WTC11 (cell line): ENCODE measurements at places on chromosomes 12 and 14. TPM values are rescaled to one million over a fixed set of nuclear protein-coding genes. Genes with fewer than 3 reads are reported as not detected.

- DNase-seq = no peak
These were observed 268.7 kb downstream of the AKAP6 start for GRCh38 chr14:32597771-32598170.

- DNase-seq = no peak
These were observed 60.8 kb upstream of the ATP2B1 start for GRCh38 chr12:89769483-89769818.

Gene PAPLN
- total RNA-seq = 9.3 to 16.3 TPM (median 14.8 TPM) in 3 replicates

DNA sequence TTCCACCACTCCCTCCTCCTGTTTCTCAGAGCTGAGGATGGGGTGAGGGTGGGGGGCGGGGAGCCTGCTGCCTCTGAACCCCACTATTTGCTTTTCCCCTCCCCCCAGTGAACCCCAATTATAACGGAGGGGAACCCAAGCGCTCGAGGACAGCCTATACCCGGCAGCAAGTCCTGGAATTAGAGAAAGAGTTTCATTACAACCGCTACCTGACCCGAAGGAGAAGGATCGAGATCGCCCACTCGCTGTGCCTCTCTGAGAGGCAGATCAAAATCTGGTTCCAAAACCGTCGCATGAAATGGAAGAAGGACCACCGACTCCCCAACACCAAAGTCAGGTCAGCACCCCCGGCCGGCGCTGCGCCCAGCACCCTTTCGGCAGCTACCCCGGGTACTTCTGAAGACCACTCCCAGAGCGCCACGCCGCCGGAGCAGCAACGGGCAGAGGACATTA is 1.1 kb downstream of the HOXC4 start:
- DNase-seq = no peak

Gene CLEC6A
- 0.11 to 0.20 TPM in 2 of 3 replicates, not detected in the other for total RNA-seq

Gene PTCSC3
- not detected in 3 replicates for total RNA-seq

Gene CLEC1B
- total RNA-seq = not detected in 3 replicates

GRCh38 chr12:63822352-63822751 is 22.1 kb upstream of the SRGAP1 start:
- no peak for DNase-seq

DNA sequence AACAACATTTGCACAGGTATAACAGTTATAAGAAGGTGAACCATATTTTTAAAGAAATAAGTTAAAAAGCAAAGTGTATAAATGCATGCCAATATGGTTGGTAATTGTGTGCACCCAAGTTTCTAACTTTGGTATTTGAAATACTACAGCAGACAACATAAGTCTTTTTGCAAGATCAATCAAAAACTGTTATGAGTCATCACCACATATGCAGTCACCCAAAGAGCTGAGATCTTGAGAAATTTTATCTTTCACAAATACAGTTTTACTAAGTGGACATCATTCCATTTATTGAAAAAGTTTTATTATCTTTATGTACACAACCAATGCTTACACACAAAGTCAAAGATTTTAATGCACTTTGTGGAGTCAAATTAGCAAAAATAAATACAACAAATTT is 7.0 kb upstream of the ACSS3 start:
- DNase-seq = no peak

Gene TBC1D30
- 2.0 to 3.6 TPM (median 2.3 TPM) in 3 replicates for total RNA-seq

Gene ERP29
- total RNA-seq = 162 to 171 TPM (median 168 TPM) in 3 replicates

Gene OR4K17
- not detected in 3 replicates for total RNA-seq

Gene SMCO3
- total RNA-seq = not detected in 3 replicates

DNA sequence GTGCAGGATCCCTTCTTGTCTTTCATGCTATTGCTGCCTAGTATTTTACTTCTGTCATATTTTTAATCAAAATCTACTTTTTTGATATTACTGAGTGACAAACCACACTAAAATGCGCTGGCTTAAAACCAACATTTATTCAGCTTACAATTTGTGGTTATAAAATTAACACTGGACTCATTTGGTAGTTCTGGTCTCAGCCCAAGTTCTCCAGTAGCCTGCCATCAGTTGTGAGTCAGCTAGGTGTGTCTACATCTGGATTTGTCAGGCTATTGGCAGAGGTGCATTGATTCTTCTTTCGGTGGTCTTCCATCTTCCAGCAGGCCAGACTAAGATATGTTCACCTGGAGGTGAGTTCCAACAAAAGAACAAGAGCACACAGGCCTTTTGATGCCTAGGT is 765.1 kb upstream of the FBXO33 start:
- DNase-seq = no peak

Gene NOC4L
- total RNA-seq = 38.0 to 41.4 TPM (median 39.6 TPM) in 3 replicates

DNA sequence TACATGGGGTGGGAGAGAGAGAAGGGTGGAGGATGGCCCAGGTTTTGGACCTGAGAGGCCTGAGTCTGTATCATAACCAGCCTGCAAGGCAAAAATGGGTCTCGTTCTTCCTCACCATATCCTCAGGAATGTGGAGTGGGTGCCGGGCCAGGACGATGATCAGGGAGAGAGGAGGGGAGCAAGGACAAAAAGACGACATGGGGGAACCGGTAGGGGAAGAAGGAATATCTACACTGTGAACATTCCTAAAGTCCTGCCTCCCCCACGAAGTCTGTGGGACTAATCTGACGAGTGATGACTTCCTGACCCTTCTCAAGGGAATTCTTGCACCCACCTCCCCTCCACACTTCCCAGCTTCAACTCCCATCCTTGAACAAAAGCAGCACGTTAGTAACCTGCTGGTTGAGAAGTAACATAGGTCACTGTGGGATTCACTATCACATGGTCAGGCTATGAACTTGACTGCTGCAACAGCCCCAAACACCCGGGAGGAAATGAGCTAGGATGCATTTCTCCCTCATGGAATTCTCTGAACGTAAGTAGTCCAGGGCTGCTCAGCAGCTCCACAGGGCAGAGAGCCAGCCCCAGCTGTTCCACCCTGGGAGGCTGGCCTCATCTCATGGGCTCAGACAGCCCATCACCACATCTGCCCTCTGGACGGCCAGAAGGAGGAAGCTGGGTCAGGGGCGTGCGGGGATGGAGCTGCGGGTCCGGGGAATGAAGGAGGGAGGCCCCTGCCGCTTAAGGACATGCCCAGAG is 36.8 kb upstream of the VWF start:
- DNase-seq = no peak
